ENCODE measurements at places on chromosomes 7 and 10.

DNA sequence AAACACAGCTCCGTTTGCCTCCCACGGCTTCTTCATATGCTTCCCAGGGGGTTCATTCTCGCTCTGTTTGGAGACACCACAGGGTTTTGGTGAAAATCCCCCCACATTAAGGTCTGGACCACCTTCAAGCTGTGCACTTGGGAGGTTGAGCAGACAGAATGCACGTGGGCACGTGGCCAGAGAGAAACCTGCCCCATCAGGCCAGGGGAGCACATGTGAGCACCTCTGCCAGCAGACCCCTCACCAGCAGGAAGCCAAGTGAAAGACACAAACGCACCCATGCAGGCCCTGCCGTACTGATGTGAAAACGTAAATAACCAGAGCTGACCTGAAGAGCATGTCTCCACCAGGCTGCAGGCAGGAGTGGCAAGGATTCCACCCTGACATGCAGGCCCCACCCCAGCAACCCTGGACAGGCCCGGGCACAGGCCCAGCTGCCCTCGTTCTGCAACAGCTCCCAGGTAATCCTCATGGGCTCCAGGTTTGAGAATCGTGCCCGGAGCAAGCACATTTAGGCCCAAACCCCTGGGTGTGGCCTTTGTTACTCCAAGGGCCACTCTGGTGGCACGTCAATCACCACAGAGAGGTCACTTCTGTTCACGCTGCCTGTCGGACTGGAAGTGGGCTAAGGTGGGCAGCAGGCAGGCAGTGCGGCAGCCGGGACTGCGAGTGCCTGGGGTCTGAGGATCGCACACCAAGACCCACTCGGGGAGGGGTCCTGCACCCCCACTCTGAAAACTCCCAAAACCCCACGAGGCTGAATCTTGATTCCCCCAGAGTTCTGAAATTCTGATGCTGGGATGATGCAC is 184.4 kb downstream of the PTPRN2 start:
- no peak for DNase-seq

GRCh38 chr10:29257784-29258135 is 31.1 kb upstream of the LYZL1 start:
- no peak for DNase-seq

GRCh38 chr7:148815612-148816011 is 68.5 kb downstream of the EZH2 start:
- DNase-seq: peak; percentile 5

- no peak for DNase-seq
Measured at GRCh38 chr10:128908099-128908498, 558.9 kb upstream of the MGMT start.

- no peak for DNase-seq
Measured at GRCh38 chr7:81819861-81820260, 50.0 kb upstream of the HGF start.

DNA sequence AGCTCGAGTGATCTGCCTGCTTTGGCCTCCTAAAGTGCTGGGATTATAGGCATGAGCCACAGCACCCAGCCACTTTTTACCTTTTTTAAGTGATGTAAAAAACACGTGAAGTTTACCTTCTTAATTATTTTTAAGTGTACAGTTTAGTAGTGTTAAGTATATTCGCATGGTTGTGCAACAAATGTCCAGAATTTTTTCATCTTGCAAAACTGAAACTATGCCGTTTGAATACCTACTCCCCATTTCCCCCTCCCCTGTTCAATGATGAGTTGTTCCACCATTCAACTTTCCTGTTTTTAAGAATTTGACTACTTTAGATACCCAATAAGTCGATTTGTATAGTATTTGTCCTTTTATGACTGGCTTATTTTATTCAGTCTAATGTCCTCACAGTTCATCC is 10.9 kb downstream of the NRBF2 start:
- DNase-seq: no peak

DNA sequence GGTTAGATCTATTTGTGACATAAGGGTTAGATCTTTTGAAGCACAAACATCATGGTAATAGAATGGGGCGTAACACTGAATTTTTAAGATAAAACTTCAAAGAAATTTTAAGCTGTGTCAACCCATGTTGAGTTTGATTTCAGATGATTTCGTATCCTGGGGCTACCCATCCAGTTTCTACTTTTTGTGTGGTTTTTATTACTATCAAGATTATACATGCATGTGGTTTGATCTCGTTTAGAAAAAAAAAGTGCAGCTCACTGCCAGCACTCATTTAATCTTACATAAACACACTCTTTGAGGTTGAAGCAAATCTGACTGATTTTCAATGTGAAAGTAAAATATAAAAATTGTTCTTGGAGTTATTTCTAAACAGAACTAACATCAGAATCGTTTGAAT is 140.8 kb upstream of the GRB10 start:
- no peak for DNase-seq

DNA sequence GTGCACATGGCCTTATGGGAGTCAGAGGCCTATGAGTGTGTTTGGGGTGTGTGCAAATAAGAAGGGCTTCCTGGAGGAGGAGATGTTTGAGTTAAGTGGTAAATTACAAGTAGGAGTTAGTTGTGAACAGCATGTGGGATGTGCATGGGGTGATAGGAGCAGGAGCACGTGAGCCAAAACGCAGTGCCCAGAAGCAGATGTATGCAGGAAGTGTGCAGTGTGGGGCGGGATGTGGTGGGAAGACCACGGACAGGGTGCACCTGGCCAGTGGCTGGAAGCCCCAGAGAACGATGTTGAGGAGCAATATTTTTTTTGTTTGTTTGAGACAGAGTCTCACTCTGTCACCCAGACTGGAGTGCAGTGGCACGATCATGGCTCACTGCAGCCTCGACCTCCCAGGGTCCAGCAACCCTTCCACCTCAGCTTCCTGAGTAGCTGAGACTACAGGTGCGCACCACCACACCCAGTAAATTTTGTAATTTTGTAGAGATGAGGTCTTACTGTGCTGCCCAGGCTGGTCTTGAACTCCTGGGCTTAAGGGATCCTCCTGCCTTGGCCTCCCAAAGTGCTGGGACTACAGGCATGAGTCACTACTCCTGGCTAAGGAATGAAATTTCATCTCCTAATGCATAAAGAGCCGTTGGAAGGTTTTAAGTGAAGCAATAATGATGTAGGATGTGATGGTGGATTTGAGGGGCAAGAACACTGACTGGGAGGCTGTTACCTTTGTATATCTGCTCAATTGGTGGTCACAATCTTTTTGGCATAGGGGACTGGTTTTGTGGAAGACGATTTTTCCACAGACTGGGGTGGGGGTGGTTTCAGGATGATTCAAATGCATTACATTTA is 78.4 kb downstream of the LYZL2 start:
- no peak for DNase-seq

- no peak for DNase-seq
Measured at GRCh38 chr10:35822316-35822715, 180.2 kb upstream of the FZD8 start.

DNA sequence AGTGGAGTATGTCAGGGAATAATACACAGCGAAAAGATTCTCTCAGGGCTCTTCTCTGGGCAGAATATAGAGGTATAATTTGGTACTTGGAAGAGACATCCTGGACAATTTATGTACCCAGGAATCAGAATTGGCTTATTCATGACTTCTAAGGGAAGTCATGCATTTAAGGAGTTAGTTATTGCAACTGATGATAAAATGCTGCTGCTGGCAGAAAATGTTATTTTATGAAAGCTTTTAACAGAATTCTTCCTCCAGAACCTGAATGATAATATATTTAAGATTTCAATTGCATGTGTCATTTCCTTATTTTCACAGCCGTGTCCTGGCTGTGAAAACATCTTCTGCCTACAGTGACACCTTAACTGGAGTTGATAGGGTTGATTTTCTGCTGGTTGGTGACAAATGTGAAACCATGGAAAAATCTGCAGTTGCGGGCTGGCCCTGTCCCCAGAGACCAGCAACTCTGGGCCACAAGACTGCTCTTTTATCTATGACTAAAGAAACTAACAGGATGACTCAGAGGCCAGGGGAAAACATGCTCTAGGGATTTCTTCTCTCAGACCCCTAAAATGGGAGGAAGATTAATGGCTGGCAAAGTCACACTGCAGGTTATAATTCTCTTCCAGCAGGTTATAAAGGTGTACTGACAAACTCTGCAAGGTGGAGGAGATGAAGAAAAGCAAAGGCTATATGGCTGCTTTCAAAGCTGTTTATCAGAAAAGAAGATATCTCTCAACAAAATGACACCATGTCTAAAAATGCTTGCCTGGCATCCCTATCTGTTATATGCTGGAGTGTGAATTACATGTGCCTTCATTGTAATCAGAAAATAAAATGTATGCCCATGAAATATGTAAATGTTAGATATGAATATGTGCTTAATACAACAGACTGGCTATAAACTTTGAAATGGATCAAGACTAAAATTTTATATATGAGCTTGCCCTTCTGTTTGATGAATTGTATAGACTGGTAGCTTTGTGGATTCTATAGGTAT is 12.1 kb upstream of the TRUB1 start:
- DNase-seq: no peak

DNA sequence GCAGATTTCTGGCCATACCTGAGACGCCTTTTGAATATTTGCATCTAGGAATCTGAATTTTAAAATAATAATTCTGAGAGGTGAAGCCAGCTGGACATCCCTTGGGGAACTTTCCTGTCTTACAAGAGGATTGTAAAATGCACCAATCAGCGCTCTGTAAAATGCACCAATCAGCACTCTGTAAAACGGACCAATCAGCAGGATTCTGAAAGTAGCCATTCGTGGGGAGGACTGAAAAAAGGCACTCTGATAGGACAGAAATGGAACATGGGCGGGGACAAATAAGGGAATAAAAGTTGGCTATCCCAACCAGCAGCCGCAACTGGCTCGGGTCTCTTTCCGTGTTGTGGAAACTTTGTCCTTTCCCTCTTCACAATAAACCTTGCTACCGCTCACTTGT is 9.9 kb downstream of the PPIF start:
- DNase-seq: no peak

DNA sequence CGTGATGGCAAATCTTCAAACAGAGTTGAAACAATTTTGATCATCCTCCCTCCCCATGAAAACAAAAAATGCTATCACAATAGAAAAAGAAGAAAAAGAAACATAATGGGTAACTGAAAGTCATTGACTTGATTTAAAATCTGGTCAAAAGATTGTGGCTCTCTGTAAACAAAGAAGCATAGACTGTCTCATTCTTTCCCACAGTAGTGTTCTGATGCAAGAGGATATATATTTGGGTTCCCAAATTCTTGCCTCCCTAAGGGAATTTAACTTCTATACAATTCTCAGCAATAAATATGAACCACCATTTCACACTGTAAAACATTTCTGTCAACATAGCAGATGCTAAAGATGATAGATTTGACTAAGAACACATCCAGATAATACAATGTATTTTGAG is 32.8 kb upstream of the MEOX2 start:
- no peak for DNase-seq

- no peak for DNase-seq
Measured at GRCh38 chr7:44618753-44619152, 12.3 kb downstream of the OGDH start.

DNA sequence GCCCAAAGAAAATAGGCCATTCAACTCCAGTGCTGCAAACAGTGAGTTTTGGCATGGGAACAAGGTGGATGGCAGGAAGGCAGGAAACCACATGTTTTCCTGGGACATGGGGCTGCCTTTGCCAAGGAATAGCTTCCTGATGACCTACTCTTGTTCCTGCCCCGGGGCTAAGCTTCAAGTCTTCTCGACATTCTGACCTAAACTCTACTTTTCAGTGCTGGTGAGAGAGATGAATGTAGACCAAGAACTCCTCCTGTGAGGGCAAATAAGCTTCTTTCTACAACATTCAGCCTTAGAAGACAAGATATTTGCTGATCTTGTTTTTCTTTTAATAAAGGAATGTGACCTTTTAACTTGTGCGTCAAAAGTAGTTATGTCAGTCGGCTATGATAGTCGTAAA is 199.0 kb downstream of the GPR37 start:
- no peak for DNase-seq

Data from NCI-H1417 treated with DMSO at 0.1 percent for 48 hours (cell line).